Activated T-cell treated with anti-CD3 and anti-CD28 coated beads, Interleukin-2, amount 50 U/mL, for 24 hours (primary cell): ENCODE measurements at places on chromosomes 6 and 20.

DNA sequence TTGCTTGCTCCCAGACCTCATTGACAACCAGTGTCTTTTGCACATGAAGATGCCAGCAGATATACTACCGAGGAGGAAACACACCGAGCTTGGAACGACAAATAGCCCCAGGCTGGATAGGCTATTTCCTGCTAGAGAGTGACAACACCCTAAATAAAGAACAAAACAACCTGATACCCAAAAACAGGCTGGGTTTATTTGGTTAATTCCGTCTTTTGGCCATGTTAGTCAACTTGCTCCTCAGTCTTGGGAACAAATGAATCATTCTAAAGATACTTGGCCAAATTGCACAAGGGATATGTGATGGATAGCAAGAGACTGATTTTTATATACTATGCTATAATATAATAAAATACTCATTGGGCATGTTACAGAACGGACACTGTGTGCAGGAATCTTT, 11.5 kb upstream of the MUC22 start:
- DNase-seq = no peak

DNA sequence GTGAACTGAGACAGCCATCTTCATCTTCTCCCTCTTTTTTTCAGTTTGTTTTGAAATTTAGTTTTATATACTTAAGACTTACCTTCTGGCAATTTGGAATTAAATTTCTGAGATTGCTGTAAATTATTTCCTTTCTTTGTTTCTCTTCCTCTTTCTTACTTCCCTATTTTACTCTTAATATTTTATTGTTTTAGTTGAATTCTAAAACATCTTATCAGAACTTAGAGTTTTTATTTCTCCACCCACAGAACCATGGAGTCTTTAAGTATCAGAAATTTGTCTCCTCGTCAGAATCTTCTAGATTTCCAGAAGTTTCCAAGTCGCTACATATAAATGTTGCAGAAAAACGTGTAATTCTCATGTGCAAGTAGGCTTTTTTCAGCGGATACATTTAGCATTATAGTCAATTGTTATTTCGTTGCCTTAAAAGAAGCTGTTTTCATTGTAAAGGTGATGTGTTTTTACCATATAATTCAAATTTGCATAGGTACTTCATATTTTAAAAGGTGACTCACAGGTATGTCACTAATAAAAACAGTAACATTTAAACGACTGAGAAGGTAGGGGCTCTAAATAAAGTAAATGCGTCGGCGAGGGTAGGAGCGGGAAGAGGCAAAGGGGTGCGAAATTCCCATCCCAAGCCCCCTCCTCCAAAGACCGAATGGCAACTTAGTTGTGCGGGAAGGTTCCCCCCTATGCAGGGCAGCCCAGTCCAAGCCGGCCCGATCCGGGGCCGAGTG, 866 bp upstream of the MYO6 start:
- DNase-seq = no peak

GRCh38 chr6:140319209-140319608, 944.8 kb upstream of the CITED2 start:
- no peak for DNase-seq

- no peak for DNase-seq
Observed at GRCh38 chr6:108277831-108278230, 17.0 kb upstream of the SNX3 start.

GRCh38 chr6:73951183-73951582, 255.2 kb downstream of the CD109 start:
- DNase-seq = no peak

DNA sequence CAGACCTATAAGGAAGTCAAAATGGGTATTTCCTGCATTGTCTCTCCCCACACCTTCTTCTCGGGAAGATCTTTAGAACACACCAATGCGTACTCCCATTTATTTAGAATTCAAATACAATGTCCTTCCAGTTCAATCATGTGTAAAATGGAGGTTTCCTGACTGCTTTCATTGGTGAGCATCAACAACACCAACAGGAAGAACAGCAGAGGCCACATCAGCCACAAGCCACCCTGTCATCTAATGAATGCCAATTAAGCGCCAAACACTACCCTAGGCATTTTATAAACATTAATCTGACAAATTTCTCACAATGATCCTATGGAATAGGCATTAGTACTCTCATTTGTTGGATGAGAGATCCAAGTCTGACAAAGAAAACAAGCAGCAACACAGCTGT, 68.4 kb upstream of the SMLR1 start:
- DNase-seq = no peak

- DNase-seq = peak; percentile 74
Observed at GRCh38 chr6:33427585-33428223, 7.8 kb downstream of the SYNGAP1 start.

GRCh38 chr6:143911028-143911427, 46.8 kb downstream of the ZC2HC1B start:
- no peak for DNase-seq

DNA sequence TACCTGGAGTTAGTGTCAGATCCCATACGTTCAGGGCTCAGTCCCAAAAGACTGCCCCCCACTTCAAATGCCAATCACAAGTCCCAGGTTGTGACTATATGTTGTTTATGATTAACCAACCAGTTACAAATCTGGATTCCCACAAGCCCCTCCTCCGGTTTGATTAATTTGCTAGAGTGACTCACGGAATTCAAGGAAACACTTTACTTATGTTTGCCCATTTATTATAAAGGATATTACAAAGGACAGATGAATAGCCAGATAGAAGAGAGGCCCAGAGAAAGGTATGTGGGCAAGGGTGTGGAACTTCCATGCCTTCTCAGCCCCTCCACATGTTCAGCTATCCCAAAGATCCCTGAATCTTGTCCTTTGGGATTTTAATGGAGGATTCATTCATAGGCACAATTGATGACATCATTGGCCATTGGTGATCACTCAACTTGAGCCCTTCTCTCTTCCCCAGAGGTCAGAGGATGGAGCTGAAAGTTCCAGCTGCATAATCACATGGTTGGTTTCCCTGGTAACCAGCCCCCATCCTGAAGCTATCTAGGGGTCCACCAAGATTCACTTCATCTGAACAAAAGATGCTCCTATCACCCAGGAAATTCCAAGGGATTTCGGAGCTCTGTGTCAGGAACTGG, 2.0 kb downstream of the ECT2L start:
- DNase-seq = no peak

- no peak for DNase-seq
Observed at GRCh38 chr6:1775441-1775840, 165.7 kb downstream of the FOXC1 start.

DNA sequence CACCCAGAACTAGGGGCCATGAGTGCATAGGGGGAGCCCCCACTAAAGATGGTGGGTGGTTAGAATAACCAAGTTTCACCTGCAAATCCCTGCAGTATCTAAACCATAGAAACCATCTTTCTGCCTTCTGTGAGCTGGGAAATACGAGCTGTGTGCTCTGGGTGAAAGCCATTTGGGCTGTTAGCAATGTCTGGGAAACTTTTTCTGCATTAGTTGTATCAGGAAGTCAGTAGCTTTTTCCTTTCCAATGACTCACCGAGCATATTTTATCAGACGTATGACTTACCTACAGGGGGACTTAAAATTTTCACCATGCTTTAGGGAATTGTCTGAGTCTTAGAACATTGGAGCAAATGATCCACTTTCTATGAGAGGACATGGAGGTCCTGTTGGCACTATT, 584.0 kb downstream of the QKI start:
- DNase-seq = no peak

DNA sequence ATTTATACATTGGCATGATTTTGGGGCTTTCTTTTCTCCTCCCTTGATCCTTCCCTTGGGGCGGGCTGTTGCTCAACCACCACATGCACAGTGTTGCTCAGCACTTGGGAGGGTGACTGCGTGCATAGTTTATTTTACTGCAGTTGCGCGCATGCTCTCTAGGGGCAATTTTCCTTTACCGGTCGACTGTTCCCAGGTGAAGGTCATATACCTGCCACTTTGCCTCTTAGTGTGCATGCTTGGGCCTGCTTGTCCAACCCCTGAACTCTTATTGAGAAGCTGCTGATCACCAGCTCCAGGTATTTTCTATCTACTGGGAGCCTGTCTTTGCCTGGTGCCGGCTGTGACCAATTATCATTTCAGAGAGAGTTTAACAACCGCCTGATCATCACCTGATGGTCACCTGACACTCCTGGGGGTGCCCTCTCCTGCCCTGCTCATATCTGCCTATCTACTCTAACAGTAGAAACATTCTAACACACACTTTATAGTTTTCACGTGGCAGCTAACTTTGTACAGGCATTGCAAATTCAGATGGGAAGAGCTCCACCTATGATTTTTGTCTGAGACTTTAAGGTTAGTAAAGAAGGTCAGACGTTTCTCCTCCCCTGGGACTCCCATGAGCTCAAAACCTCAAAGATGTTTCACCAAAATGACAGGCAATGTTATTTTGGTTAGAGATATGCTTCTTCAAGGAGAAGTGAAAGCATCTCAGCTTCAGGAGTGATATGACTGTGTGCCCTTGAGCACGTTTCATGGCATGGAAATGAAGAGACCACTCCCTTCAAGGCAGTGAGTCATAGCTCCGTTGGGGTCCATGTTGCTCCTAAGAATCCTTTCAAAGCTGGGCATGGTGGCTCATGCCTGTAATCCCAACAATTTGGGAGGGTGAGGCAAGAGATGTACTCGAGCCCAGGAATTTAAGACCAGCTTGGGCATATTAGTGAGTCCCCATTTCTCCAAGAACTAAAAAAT, 227.5 kb upstream of the MYLIP start:
- DNase-seq = no peak

- DNase-seq = no peak
Observed at GRCh38 chr6:125804264-125804663, 13.5 kb downstream of the NCOA7 start.

DNA sequence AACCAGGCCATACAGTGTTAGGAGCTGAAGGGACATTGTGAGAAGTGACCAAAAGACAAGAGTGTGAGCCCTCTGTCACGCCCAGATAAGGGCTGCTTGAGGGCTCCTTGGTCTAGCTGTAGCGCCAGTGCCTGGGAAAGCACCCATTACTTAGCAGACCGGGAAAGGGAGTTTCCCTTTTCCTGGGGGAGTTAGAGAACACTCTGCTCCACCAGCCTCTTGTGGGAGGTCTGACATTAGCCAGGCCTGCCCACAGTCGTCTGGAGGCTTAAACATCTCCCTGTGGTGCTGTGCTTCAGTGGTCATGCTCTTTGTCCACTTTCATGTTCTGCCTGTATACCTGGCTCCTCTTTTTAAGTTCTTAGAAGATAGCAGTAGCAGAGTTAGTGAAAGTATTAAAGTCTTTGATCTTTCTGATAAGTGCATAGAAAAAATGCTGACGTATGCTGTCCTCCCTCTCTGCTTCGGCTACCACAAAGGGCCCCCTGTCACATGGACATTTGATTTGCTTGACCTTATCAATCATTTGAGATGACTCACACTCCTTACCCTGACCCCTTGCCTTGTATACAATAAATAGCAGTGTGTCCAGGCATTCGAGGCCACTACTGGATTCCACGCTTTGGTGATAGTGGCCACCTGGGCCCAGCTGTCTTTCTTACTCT, 201.5 kb upstream of the ECI2 start:
- no peak for DNase-seq

DNA sequence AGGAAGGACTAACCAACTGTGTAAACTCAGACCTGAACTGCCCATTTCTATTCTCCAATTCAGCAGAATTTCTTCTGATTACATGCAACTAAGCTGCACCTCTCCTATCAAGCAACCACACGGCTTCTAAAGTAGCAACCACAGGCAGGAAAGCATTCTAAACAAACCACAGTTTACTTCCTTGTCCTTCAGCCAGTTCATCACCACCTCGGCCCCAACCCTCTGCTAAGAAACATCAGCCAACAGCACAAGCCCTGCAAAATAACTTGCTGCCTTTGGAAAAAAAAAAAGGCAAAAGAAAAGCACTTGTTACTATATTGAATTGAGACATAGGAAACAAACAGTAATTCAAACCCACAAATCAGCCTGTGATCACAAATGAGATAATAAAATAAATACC, 140.3 kb downstream of the NFATC2 start:
- no peak for DNase-seq

DNA sequence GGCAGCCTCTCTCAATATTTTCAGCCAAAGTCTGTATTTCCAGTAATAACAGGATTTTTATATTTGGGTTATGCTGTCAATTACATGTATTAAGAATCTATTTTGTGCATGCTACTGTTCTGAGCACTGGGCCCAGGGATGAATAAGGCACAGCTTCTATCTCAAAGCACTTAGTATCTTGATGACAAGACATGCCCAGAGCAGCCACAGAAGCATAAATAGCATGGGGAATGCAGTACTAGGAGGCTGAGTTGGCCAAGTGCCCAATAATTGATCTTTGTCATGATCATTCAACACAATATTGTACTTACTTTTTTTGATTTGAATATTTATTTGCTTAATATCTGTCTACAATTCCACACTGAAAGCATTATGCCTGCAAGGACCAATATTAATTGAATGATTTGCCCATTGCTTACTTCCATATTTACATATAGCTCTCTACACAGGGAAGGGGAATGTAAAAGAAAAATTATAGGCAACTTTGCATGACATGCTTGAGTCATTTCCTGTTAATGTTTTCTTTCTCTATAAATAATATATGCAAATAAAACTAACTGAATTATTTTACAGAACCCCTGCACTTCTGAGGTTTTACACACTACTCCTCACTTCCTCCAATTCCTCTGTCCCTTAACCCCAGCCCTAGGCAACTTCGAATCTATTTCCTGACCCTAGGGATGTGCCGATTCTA, 298.9 kb upstream of the BMP2 start:
- no peak for DNase-seq

DNA sequence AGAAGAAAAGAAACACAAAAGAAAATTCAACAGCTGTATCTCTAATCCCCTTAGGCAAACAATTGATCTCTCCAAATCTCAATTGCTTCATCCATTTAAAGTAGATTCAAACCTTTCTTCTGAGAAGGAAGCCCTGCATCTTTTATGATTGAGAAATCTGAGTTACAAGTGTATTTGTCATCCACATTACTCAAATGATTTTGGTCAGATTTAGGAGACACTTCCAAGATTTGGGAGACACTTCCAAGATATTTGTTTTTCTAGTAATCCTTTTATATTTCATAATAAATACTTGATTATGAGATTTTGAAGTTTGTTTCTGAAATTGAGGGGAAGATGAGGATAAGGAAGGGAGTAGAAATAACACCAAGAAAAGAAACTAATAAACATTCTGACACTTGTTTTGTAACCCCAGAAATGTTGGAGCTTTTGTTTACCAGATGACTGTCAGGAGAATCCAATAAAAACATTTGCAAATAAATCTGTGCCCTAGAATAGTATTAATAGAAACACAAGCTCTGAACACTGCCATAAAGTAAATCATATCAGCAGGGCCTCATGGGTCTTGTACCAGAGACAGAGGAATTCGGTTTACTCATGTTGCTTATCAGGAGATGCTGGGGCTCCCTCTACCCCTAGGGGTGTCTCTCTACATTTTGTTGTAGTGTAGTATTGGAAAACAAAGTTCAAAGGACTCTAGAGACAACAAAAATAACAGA, 314.3 kb upstream of the NT5E start:
- no peak for DNase-seq

DNA sequence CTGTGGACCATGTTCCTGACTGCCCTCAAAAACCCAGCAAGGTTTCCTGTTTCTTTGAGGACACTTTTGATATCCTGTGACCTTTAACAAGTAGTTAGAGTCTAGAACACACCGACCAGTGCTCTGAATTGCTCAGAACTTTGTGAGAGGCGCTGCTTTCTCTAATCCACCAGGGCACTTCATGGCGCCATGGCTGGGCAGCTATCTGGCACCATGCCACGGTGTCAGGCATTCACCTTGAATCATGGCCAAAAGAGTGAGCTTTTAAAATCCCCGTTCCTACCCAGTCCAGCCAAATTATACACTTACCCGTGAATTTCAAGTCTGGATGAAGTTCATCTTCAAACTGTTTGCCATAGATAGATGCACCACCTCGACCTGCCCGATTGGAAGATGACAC, 17.0 kb upstream of the CPNE5 start:
- DNase-seq = no peak
